AG04450 (cell line): ENCODE measurements at places on chromosomes 1 and 21. TPM values are rescaled to one million over a fixed set of nuclear protein-coding genes. Genes with fewer than 3 reads are reported as not detected.

DNA sequence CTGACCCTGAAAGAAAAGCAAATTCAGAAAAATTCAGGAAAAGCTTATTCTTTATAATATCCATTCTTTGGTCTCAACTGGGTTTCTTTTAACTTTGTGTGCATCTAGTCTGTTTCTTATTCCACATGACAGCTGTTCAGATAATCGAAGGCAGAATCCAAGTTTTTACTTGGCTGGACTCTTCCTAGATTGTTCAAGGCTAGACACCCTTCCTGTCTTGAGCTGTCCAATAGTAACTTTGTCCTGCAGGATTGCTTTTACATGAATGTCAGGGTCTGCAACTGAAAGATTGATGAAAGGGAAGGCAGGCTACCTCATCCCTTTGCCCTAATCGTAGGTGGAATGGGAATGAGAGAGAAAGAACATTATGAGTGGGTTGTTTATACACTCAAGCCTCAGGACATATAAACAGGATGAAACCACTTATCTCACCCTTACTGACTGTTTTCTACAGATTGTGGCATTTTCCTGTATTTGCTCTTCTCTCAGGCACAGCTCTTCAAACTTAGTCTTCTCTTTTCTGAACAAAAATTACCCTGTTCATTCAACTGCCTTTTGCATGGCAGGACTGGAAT is 76.9 kb downstream of the LEPR start:
- no peak for DNase-seq

Gene SRGAP2C
- 9.2 and 9.4 TPM in 2 replicates for polyA plus RNA-seq

DNA sequence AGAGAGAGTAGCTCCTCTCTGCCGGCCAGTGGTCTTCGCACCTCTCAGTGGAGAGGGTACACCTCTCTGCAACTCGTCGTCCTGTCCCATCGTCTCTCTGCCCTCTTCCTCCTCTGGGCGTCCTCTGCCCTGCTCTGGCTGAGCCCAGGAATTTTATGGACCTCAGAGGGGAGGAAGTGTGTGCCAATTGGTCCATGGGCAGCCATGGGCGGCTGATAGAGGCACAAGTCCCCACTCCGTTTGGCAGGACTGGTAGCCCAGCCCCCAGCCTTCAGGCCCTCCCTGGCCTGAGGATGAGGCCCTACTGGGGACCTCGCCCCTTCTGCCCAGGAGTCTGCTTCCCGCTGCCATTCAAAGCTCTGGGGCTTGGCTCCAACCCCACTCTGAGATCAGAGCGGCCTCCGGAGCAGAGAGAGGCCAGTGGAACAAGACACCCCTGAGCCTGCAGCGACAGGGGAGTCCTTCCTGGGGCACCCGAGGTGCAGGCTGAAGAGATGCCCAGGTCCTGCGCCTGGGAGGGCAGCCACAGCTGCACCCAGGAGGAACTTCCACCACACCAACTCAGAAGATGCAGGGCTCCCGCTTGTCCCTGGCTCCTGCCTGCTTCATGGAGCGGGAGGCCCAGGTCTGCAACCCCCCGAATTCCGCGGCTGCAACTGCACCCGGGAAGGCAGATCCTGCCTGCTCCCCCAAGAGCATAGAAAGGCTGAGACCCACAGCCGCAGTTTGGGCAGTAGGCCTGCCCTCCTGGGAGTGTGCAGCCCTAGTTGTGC is 659.9 kb downstream of the KCNT2 start:
- no peak for DNase-seq

Gene KRTAP19-3
- not detected in 2 replicates for polyA plus RNA-seq

Gene SPRR2F
- not detected in 2 replicates for polyA plus RNA-seq

- no peak for DNase-seq
Measured at GRCh38 chr1:36034692-36035091, 49.2 kb upstream of the TEKT2 start.

DNA sequence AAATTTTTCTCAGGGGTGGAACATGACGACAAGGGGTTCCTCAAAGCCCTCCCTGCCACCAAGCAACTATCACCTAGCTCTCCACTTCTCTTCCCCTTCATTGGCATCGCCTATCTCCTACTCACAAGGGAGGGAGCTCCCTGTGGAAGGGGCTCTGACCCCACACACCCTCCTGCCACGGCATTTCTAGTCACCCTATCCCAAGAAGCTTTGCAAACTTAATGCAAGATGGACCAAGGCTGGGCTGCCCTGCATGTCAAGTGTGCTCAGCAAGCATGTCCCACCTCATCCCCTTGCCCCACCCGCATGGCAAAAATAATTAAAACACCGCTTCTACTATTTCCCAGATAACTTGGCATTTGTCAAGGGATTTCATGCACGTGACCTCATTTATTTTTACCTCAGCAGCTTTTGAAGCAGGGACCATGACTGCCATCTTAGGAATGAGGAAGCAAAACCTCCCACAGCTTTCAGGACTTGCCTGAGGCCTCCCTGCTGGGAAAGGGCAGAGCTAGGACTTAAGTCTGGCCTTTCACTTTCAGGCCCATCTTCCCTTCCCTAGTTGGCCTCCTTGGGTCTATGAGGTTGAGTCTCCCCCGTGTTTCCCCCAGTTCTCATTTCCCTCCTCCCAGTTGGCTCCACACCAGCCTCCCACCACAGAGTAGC is 161.3 kb downstream of the TSEN15 start:
- DNase-seq: peak; percentile 69

DNA sequence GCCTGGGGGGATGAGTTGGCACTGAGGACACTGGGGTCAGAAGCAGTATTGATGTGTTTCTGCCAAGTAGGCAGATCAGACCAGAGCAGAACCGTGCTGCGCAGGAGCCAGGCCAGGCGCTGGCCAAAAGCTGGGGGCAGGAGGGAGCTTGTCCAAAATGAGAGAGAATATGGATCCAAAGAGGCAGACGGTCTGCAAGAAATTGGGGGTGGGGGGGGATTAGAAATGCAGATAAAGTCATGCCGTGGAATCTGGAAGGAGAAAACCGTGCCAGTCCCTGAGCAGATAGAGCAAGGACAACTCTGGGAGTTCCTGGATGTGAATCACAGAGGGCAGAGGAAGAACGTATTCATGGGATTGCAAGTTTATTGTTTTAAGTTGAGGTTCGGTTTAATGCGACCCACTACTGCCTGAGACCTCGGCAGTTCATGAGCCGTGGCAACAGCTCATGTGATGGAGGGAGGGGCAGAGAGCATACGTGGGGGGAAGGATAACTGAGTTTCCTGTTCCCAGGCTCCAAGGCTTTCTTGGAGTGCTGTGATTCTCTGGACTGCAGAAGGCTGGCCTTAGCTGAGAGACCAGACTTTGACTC is 224.0 kb downstream of the FGGY start:
- DNase-seq: peak; percentile 70

DNA sequence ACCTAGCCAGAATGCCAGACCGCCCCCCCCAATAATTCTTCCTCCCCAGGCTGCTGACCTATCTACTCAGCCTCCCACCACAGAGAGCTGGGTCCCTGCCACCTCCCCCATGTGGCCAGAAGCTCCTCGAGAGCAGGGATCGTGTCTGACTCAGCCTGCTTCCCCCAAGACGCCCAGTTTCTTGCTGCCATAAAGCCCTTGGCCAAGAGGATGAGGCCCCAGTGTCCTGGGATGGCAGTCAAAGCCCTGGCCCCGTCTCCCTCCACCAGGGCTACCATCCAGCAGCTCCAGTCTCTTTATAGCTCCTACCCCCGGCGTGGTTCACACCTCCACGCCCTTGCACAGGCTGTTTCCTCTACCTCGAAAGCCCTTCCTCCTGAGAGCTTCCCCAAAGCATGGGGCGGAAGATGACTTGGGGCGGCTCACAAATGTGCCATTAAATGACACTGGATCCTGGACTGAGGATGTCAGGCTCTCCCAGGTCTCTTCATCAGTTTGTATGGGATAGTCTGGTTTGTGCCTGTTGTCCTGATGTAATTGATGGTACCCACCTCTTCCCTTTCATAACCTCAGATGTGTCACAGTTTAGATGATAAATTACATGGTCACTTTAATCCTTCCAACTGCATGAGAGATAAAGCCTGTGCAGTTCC is 13.2 kb downstream of the ADGRB2 start:
- peak; percentile 27 for DNase-seq

- peak; percentile 20 for DNase-seq
Measured at GRCh38 chr1:171220581-171221054, 27.7 kb upstream of the FMO1 start.

Gene DTL
- 4.0 and 6.0 TPM in 2 replicates for polyA plus RNA-seq

- no peak for DNase-seq
Measured at GRCh38 chr1:41844255-41844654, 74.5 kb downstream of the HIVEP3 start.

GRCh38 chr1:55547405-55547804 is 332.2 kb upstream of the USP24 start:
- DNase-seq: no peak

GRCh38 chr1:222894331-222894730 is 79.5 kb downstream of the DISP1 start:
- no peak for DNase-seq

Gene FCGR2B
- polyA plus RNA-seq: not detected in 2 replicates
